ENCODE measurements at places on chromosomes 7 and 10.

GRCh38 chr7:137282043-137282442 is 61.5 kb downstream of the PTN start:
- DNase-seq = no peak

GRCh38 chr10:46223064-46223480 is 63.7 kb upstream of the ANTXRL start:
- no peak for DNase-seq

- no peak for DNase-seq
Measured at GRCh38 chr10:522350-522749, 167.1 kb downstream of the DIP2C start.

DNA sequence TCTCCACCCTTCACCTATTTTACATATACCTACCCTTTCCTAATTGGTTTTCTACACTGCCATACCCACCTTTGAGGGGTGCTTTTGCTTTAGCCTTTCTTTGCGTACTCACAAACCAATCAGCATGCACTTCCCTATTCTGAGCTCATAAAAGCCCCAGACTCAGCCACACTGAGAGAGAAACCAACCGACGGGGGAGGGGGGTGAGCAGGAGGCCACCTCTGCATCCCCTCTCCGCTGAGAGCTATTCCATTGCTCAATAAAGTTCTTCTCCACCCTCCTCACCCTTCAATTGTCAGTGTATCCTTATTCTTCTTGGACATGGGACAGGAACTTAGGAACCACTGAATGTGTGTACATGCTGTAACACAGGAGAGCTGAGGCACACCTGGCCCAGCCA is 9.0 kb upstream of the FKBP9 start:
- DNase-seq = no peak

DNA sequence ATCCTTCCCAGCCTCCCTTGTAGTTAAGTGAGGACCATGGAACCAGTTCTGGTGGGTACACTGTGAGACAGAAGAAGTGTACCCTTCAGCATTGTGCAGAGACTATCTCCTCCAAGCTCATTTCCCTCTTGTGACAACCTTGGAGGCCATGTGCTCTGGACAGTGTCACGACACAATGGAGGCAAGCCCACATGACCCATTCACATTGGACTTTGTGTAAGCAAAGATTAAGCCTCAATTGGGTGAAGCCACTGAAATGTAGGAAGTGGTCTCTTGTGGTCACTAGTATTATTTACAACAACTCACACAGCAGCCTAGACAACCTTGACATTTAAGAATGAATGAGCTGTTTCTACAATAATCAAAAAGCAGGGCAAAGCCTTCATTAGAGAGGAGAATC is 124.2 kb downstream of the INHBA start:
- DNase-seq = no peak

GRCh38 chr7:30968747-30969603 is 5.2 kb downstream of the GHRHR start:
- DNase-seq = no peak

- no peak for DNase-seq
Measured at GRCh38 chr7:155798673-155799439, 13.4 kb downstream of the SHH start.

- DNase-seq = no peak
Measured at GRCh38 chr10:95602382-95602781, 41.2 kb upstream of the SORBS1 start.

Data from germinal center (tissue), 1 donor.